ENCODE measurements at places on chromosomes 16 and 17.

DNA sequence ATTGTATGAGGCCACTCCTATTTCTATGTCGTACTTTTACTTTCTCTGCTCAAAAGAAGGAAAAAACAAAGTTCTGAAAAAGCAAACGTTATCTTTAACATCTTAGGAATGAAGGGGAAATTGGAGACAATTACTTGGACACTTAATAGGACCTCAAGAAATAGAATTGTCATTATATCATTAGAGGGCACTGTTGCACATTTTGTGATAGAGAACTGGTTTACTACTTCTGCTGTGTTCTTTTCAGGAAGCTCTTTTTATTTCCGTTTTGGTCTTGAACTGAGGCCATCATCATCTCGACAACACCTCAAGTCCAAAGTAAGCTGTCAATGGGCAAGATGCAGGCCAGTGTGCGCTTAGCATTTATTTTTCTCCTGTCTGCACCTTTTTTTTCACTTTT lies 14.6 kb downstream of the COG4 start:
- DNase-seq, result no peak

- no peak for DNase-seq
Measured at GRCh38 chr16:80976946-80977345, 29.7 kb downstream of the CMC2 start.

DNA sequence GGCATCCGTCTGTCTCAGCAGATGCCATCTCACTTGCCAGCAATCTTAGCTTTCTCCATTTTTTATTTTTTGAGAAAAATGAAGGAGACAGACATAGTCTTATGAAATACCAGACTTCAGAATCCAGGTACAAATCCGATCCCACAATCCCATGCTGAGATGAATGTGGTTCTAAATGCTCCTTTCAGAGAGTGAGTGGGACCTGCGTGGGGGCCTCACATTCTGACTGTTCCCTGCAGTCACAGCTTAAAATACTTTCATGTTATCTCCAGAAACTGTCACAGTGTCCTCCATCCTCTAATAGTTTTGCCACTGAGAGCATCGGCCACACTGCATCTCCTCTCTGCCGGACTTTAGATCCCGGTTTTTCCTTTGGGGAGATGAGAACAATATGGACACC lies 34.9 kb upstream of the ENDOV start:
- DNase-seq, result no peak

GRCh38 chr17:78547035-78547434 lies 30.2 kb downstream of the DNAH17 start:
- DNase-seq, result no peak

DNA sequence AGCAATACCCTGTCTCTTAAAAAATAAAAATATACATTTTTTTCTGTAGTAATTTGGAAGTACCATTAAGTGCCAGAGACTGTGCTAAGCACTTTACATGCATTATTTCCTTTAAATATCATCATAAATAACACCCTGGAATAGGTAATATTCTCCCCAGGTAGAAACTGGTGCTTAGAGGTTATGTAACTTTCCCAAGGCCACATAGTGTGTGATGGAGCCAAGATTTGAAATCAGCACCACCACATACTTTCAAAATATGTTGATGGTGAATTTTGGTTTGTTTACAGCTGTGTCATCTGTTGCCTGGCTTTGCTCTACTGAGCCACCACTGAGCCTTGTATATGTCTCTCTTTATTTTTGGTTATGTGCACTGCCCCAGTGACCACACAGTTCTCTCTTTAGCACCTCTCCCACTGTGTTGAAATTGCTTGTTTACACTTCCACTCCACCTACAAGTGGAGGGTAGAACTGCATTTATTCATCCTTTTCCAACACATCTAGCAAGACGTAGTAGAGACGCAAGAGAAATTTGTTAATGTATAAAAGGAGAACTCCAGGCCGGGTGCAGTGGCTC lies 19.0 kb upstream of the NBR1 start:
- DNase-seq, result no peak

Data from stimulated activated CD4-positive, alpha-beta T cell treated with anti-CD3 and anti-CD28 coated beads, Interleukin-1b, Interleukin-23, amount 100 ng/mL, for 48 hours (primary cell).